ENCODE measurements at places on chromosomes 7 and 10.

DNA sequence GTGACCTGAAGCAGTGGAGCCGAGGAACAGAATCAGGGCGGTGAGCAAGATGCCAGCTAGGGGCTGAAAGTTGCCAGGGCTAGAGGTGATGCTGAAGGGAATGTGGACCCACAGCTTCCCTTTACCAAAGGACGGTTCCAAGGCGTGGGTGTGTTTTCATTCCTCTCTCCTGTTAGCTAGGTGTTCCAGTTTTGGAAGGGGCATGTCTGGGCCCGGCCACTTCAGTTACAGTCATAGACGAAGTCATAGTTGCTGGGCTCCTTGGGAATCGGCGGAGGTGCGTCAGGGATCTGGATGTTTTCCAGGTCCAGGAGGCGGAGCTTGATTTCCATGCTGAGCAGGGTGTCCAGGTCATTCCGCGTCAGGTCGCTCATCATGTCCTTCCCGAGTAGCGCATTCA lies 131.0 kb upstream of the AOAH start:
- DNase-seq = no peak

DNA sequence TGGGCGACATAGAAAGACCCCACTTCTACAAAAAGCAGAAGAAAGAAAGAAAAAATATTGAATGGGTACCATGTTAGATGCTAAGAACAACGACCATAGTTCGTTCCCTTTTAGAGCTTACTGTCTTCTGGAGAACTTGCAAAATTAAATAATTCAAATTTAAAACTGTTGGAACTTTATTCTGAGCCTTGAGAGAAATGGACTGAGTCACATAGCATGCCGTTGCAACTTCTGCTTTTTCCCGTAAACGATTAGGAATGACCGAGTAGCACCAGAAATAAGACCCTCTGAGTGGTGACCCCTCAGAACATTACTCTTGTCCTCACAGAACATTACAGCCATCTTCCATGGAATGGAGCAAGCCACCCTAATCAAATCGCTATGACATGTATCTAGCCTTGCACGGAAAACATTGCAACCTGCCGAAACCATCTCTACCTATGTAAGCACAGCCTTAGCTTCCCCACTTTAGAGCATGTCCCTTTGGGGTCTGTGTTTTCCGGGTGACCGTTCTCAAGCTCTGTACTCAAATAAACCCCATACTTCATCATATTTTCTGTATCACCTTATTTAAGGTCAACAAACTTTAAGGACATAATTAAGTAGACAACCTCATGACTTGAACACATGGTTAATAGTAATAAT lies 179.1 kb downstream of the PRKCQ start:
- DNase-seq = no peak

DNA sequence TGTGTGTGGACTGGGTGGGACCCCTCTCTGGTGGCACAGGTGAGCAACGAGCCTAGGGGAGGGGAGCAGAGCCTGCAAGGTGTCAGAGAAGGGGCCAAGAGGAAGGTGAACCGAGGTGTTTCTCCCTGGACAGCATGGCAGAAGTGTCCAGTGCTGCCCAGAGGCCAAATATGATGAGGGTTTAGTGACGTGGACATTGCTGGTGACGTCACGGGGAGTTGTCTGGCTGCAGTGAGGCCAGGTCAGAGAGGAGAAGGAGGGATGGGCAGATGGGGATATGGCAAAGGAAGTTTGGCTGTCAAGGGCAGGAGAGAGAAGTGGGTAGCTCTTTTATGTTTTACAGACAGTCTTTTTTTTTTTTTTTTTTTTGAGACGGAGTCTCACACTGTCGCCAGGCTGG lies 2.6 kb upstream of the ZNF853 start:
- DNase-seq = no peak

DNA sequence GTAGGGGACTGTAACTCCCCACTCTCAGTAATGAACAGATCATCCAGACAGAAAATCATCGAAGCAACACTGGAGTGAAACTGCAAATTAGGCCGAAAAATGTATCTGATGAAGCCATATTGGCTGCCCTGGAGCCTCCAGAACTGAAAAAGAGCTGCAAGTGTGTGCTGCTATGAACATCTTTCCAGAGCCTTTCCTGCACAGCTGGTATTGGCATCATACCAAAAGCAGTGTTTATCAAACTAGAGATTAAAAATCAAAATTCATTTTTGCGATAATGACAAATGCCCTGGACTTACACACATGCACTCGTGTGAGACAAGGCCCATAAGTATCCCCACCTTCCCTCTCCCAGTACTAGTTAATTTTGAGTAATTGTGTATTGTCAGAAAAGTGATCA lies 6.8 kb upstream of the CLDN12 start:
- no peak for DNase-seq

GRCh38 chr7:142499635-142500034 lies 241.8 kb upstream of the PRSS58 start:
- DNase-seq = no peak

DNA sequence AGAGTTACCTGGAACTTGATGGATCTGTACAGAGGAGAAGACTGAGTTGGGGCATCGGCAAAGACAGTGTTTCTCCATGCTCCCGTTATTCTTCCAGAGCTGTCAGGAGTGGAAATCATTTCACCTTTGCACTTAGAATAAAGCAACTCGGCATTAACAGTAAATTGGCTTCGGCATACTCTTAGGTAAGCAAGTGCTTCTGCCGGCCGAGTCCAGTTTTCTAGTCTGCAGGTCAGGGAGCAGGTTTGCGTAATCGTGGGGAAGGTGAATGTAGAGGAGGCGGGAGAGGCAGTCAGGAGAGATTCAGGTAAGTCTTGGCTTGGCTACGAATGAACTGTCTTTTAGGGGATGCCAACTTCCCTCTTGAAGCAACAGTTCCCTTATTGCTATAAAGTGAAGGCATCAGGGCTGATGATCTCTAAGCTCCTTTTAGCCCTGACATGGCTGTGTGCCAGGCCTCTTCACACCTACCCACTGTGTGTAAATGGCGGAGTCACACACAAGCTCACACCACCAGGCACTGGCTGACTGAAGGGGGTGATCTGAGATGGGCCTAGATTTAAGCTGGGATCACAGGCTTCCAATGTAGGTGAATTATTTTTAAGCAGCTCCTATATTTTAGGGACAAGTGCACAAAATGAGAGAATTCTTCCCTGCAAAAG lies 127.1 kb downstream of the GATA3 start:
- DNase-seq = no peak

- no peak for DNase-seq
Observed at GRCh38 chr10:98673171-98673782, 226.5 kb upstream of the HPS1 start.

DNA sequence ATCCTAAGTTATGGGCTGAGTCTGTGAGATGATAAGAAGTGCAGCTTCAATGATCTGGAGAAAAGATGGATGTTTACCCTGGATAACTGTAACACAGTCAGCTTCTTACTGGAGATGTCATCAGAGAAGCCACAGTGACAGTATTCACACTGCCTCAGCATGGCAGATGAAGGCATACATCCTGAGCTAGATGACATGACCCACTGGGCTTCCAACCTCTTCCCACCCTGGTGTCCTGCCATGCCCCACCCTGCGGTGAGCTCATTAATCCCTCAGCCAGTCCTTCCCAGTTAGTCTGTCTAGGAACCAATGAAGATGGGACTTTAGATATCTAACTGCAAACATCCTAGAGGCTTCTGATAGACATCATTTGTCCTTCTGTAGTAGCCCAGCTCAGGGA lies 213.8 kb downstream of the TAX1BP1 start:
- DNase-seq = no peak

DNA sequence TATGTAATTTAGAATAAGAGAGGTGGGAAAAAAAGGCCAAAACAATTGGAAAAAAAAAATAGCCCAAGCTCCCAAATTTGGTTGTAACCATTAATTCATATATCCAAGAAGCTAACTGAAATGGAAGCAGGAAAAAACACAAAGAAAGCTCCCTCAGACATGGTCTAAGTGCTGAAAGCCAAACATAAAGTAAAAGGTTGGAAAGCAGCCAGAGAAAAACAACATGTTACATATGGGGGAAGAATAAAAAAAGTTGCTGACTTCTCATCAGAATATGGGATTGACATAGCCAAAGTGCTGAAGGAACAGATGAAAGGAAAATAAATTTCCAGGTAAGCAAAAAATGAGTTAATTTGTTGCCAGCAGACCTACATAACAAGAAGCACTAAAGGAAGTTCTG lies 40.3 kb downstream of the PDZD8 start:
- DNase-seq = no peak

DNA sequence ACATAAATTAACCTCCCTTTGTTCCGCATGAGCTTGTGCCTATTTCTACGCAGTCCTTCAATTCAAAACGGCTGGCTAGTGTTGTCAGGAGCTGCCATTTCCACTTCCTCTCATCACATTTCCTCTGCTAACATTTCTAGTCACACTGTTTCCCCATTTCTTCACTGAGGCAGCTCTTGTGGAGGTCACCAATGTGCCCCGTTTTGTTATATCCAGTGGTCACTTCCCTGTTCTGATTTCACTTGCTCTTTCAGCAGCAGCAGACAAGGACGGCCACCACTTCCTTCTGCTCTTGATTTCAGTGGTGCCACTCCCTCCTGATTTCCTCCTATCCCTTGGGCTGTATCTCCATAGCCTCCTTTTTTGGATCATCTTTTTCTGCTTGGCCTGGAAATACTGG lies 64.8 kb upstream of the SEC61G start:
- DNase-seq = no peak

- no peak for DNase-seq
Observed at GRCh38 chr10:126114884-126115555, 218.7 kb downstream of the FANK1 start.

GRCh38 chr10:99676426-99676825 lies 17.1 kb downstream of the ENTPD7 start:
- DNase-seq = no peak

GRCh38 chr10:11949152-11949551 lies 93.5 kb downstream of the UPF2 start:
- DNase-seq = no peak

DNA sequence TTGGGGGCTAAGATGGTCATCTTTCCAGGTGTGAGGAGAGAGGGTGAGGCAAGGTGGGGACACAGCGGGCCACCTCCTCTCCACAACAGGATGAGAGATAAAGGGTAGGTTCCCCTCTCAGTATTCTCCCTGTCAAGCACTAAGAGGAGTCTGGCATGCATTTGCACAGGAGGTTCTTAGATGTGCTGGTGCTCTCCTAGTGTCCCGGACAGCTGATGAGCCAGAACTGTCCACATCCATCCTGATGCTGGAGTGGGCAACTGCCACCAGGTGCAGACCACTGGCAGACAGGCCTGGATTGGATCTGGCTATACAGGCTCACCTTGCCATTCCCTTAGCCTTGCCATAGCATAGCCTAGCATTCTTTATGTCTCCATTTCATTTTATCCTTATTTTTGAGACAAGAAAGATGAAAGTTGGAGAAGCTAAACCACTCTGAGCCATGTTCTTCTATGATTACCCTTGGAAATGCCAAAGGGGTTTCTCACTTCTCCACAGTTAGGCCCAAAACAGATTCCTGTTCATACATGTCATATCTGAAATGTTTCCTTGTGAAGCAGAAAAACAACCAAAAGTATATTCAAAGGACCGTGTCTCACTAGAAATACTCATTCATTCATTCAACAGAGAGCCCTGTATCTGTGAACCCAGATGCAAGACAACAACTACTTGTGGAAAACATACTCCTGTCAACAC lies 48.8 kb upstream of the ANTXRL start:
- DNase-seq = no peak

- DNase-seq = no peak
Observed at GRCh38 chr10:113103131-113103840, 153.2 kb downstream of the TCF7L2 start.

GRCh38 chr7:140857048-140857447 lies 67.7 kb downstream of the BRAF start:
- no peak for DNase-seq

- DNase-seq = no peak
Observed at GRCh38 chr7:132435016-132435990, 141.0 kb downstream of the PLXNA4 start.

DNA sequence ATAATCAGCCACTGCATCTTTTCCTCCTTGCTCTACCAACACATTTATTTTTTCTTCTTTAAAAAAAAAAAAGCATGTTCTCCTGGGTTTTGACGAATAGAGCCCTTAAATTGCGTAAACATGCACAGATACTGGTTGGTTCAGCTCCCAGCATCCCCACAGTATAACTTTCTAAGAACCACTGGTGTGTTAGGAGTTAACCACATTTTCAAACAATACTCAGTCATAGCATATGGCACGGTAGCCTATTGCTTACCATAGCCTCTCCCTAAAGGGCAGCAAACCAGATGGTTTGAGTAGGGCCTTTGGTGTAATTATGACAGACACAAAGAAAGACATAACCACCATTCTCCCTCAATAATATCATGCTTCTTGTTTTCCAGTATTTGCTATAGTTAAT lies 145.0 kb downstream of the LRRC4 start:
- DNase-seq = no peak

DNA sequence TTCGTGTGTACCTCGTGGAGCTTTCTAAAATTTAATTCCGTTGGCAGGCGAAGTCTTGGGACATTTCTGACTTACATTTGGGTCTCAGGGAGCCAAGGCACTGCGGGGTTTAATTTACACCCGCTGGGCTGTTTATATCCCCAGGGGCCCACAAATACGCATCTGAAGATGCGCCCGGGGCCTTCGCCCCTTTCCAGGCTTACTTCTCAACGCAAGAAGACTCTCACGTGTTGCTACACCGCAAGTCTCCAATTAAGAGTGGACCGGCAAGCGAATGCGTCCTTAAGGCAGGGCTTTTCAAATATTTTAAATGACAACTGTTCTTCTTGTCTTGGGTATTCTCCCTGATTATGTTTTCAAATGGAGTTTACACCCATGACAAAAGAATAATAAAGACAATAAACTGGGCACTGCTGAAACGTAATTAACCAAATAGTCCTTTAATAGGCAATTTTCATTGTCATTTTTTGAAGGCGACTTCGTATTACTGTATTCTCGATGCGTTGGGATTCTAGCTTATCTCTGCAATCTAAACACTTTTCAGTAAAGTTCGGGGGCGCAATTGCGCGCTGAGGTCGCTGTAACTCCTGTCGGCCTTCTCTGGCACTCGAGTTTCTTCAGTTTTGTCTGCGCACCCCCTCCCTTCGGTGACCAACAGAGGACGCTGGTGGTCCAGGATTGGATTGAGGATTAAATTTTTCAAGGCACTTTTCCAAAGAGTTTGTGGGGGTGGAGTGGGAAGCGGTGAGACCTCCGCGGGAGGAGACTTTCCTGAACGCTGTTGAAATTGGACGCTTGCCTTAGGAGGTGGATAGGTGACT lies 837 bp upstream of the IGFBP3 start:
- DNase-seq = peak; percentile 87

DNA sequence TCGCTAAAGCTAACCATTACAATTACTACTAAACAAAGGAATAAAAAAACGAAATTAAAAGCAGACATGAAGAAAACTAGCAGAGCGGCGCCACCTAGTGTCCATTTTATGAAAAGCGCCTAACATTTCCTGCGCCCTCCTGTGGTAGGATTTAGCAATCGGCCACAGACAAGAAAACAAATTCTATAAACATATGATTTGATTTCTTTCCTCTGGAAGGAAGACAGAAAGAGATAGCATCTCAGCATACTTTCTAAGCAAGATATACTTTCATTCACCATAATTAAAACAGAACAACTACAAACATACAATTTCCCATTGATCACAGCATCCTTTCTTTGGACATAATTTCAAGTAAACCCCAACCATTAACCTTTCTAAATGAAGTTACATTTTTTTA lies 337.7 kb upstream of the NPVF start:
- peak; percentile 71 for DNase-seq

- no peak for DNase-seq
Observed at GRCh38 chr10:122113945-122114747, 125.2 kb downstream of the TACC2 start.

Data from neural crest cell (in vitro differentiated cells).